ENCODE measurements at places on chromosomes 6 and 20. TPM values are rescaled to one million over a fixed set of nuclear protein-coding genes. Genes with fewer than 3 reads are reported as not detected.
A peak's percentile ranks its signal among the peaks of the same experiment; 100 is the strongest.

DNA sequence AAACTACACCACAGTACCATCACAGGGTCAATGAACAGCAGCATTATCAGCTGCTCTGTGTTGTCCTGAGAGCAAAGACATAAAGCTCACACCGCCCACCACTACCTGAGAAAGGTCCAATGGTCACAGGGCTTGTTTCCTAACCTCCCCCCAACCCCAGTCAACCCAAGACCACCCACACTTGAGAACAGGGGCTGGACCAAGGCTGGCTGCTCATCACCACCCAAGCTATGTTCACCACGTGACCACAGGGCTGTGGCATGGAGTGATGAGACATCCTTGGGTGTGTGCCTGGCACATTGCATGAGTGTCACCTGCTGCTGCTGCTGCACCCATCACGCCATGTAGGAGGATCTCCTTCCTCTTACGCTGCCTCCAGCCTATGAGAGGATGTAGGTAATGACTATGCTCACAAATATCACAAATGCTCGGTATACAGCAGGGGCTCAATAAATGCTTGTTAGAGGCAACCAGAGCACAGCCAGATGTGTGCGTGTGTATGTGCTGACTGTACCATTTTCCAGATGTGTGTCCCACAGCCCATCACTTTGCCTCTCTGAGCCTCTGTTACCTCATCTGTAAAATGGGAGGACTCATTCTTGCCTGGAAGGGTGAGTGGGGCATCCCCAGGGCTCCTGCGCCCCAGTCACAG, 23.3 kb upstream of the SIRPA start:
- DNase-seq: no peak
- no peaks in the 10 kb centered on the region for H3K36me3 ChIP-seq
- peak overlapping the region; percentile 37 for H3K27ac ChIP-seq
- peaks cover 72% of the 10 kb centered on the region for H3K27me3 ChIP-seq
- peaks cover 66% of the 10 kb centered on the region for H3K4me1 ChIP-seq

DNA sequence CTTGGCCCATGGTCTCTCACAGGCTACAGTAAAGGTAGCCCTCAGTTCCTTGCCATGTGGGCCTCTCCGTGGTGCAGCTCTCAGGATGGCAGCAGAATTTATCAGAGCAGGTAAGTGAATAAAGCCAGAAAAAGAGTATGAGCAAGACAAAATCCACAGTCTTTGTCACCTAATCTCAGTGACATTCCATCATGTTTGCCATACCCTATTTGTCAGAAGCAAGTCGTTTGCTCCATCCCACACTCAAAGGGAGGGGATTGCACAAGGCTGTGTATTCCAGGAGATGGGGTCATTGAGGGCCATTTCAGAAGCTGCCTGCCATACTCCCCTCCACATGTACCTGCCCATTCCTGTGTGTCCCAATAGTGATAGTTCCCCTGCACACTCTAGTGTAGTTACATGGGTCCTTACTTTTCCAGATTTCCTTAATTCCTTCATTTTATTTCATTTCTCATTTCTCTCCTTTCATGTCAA, 24.2 kb downstream of the ISM1 start:
- no peaks in the 10 kb centered on the region for H3K27me3 ChIP-seq
- no peak overlapping the region for H3K27ac ChIP-seq
- no peak for DNase-seq

DNA sequence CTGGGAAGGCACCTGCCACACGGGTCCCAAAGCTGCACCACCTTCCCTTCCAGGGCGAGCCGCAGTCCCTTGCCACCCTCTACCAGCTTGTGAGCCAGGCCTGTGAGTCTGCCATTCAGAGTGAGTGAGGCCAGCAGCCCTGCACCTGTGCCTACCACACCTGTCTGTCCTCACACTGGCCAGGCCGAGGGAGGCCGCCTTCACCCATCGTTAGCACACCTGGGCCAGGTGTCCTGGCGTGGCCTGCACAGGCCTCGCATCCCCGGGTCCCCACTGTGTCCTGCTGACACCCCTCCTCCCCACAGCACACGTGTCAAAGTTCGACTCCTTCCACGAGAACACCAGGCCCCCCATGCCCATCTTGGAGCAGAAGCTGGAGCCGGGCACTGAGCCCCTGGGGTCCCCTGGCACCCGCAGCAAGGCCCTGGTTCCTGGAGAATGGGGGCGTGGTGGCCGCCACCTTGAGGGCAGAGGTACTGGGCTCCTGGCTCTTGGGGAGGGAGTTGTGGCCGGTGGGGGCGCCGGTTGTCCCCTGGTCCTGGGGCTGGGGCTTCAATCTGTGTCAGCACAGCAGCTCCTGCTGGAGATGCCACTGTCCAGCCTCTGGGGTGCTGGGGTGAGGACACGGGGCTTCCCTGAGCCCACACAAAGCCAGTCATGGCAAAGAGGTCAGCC, 33.0 kb downstream of the CHRNA4 start:
- H3K4me3 ChIP-seq: no peak overlapping the region
- H3K4me1 ChIP-seq: no peaks in the 10 kb centered on the region
- peaks cover 60% of the 10 kb centered on the region for H3K27me3 ChIP-seq
- no peak for DNase-seq
- no peak overlapping the region for H3K27ac ChIP-seq
- H3K36me3 ChIP-seq: no peaks in the 10 kb centered on the region

DNA sequence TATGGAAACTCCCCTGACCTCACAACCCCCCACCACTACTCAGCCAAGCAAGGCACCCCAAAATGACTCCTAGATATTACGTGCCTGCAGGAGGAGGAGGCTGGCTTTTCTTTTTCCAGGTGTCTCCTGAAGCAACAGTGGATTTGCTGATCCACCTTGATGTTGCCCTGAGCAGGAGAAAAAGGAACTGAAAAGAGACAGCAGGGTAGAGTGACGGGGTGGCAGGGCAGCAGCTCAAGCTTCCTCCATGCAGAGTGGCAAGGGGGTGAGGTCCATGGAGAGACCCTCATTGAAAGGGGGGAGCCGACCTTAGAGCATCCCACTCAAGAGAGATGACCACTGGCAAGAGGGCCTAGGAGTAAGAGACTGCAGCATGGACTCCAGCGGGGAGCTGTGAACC, 112.0 kb upstream of the SIRPA start:
- H3K4me3 ChIP-seq: no peak overlapping the region
- H3K4me1 ChIP-seq: no peaks in the 10 kb centered on the region
- no peaks in the 10 kb centered on the region for H3K36me3 ChIP-seq
- no peak for DNase-seq

DNA sequence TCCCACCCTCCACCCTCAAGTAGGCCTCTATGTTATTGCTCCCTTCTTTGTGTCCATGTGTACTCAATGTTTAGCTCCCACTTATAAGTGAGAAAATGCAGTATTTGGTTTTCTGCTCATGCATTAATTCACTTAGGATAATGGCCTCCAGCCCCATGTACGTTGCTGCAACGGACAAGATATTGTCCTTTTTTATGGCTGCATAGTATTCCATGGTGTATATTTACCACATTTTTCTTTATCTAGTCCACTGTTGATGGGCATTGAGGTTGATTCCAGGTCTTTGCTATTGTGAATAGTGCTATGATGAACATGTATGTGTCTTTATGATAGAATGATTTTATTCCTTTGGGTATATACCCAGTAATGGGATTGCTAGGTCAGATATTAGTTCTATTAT, 64.1 kb upstream of the NNAT start:
- no peaks in the 10 kb centered on the region for H3K36me3 ChIP-seq
- H3K27ac ChIP-seq: no peak overlapping the region
- DNase-seq: no peak
- no peak overlapping the region for H3K4me3 ChIP-seq
- no peaks in the 10 kb centered on the region for H3K27me3 ChIP-seq

Gene ENPP1
- total RNA-seq: 2.0 TPM

DNA sequence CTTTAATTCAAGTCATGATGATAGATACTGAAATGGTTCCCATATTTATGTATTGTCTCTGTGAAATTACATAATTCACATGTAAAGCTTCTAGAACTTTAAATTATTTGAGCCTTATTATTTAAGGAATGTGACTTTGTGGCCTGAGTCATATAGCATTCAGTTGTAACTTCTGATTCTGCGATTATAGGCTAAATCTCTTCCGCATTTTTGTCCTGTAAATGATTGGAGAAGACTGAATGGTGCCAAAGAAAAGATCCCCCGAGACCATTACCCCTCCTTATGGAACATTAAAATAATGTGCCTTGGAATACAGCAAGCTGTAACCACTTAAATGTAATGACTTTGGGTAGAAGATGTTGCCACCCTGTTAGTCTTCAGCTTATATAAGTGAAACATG, 63.3 kb upstream of the MAP7 start:
- H3K27ac ChIP-seq: no peak overlapping the region
- H3K36me3 ChIP-seq: peaks cover 30% of the 10 kb centered on the region
- H3K4me1 ChIP-seq: peaks cover 8% of the 10 kb centered on the region
- H3K4me3 ChIP-seq: no peak overlapping the region
- DNase-seq: no peak

- H3K27ac ChIP-seq: no peak overlapping the region
- no peaks in the 10 kb centered on the region for H3K36me3 ChIP-seq
- H3K4me3 ChIP-seq: no peak overlapping the region
- no peak for DNase-seq
- H3K27me3 ChIP-seq: no peaks in the 10 kb centered on the region
- H3K4me1 ChIP-seq: no peaks in the 10 kb centered on the region
These were observed 33.7 kb upstream of the EPB41L2 start for GRCh38 chr6:131096786-131097185.

DNA sequence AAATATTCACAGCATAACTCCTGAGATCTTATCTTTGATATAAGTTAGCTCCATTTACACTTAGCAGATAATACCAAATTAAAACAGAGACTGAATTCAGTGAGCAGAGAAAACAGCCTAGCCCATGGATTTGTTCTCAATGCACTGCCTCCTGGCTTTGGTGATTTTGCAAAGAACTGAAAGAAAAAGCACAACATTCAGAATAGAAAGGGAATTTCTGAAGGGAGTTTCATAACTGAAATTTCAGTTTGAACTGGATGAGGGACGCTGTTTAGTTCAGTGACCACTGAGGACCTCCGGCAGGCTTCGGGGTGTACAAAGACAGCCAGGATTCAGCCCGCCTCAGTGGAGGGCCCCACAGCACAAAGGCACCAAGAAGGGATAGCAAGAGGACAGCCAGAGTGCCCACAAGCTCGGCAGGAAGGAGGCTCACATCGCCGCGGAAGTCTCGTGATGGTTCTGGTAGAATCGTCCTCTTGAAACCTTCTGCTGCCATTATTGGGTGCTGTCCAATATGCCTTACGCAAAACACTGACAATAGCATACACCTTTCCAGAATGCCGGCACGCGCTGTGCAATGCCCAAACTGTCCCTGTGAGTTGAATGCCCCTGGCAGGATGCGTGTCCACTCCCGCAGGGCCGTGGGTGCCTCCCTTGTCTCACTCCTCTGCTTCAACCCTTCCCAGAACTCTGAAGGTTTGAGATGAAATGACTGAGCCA, 9.7 kb upstream of the IRF4 start:
- no peak for DNase-seq
- no peaks in the 10 kb centered on the region for H3K4me1 ChIP-seq
- no peaks in the 10 kb centered on the region for H3K36me3 ChIP-seq
- no peaks in the 10 kb centered on the region for H3K27me3 ChIP-seq

Gene C20orf141
- total RNA-seq: not detected

DNA sequence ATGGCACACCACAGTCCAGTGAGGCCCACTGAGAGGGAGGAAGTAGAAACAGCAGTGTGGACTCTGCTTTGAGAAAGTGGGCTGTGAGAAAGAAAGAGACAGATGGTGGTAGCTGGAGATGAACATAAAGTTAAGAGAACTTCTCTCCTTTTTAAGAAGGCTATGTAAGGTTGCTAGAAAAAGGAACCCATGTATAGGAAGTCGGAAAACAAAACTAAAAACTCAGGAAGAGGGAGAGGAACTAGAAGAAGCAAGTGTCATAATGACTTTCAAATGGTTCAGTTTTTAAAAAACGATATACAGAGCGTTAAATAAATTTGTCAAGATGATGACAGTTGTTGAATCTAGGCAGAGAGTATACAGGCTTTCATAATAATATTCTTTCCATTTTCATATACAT, 25.4 kb upstream of the GMNN start:
- DNase-seq: no peak
- H3K4me3 ChIP-seq: no peak overlapping the region
- H3K4me1 ChIP-seq: peaks cover 4% of the 10 kb centered on the region
- peak overlapping the region; percentile 2 for H3K27ac ChIP-seq
- H3K27me3 ChIP-seq: no peaks in the 10 kb centered on the region
- no peaks in the 10 kb centered on the region for H3K36me3 ChIP-seq

Gene CDH4
- total RNA-seq: 0.93 TPM

GRCh38 chr6:166052837-166053236, 114.8 kb downstream of the TBXT start:
- H3K4me3 ChIP-seq: no peak overlapping the region
- DNase-seq: no peak
- no peaks in the 10 kb centered on the region for H3K36me3 ChIP-seq

GRCh38 chr6:133632906-133633305, 256.0 kb upstream of the TCF21 start:
- no peaks in the 10 kb centered on the region for H3K4me1 ChIP-seq
- H3K27ac ChIP-seq: no peak overlapping the region
- DNase-seq: no peak

DNA sequence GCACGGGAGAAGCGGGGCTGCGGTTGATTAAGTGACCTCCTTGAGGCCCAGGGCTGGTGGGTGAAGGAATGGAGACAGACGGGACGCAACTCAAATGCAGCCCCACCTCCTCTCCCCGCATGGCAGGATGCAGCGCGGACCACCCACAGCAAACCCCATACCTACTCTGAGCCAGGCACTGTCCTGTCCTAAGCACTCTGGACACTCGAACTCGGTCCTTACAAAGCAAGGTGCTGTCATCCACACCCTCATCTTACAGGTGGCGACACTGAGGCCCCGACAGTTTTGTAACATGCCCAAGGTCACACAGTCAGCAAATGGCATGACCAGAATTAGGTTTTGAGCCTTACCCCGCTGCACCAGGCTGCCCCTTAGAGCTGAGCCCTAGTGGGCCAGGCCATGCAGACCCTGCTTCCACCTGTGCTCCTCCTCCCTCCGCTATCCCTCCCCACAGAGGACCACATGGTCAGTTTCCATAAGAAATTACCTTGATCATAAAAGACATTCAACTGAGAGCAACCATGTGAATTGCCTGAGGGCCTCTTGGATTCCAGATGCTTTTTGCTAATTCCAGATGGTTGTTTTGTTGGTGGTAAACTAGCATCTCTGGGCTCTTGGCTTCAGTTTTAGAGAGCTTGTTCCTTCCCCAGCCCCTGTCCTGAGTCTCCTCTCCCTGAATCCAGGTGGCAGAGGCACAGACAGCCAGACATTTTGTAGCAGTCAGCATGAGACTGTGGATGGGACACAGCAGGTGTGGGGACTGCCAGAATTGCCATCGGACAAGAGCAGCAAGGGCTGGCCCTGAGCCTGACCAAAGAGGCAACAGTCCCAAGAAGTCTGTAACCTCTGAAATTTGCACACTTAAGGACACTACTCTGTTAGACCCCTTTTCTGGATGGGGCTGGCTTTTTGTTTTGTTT, 171.9 kb upstream of the PMEPA1 start:
- no peaks in the 10 kb centered on the region for H3K4me1 ChIP-seq
- no peak overlapping the region for H3K27ac ChIP-seq
- DNase-seq: no peak
- H3K4me3 ChIP-seq: no peak overlapping the region
- H3K36me3 ChIP-seq: no peaks in the 10 kb centered on the region

- H3K4me3 ChIP-seq: no peak overlapping the region
- no peak for DNase-seq
These were observed 38.5 kb upstream of the SALL4 start for GRCh38 chr20:51840865-51841264.

All from left lung (tissue), 14 donors.